ENCODE measurements at places on chromosomes 7 and 10. TPM values are rescaled to one million over a fixed set of nuclear protein-coding genes. Genes with fewer than 3 reads are reported as not detected.

DNA sequence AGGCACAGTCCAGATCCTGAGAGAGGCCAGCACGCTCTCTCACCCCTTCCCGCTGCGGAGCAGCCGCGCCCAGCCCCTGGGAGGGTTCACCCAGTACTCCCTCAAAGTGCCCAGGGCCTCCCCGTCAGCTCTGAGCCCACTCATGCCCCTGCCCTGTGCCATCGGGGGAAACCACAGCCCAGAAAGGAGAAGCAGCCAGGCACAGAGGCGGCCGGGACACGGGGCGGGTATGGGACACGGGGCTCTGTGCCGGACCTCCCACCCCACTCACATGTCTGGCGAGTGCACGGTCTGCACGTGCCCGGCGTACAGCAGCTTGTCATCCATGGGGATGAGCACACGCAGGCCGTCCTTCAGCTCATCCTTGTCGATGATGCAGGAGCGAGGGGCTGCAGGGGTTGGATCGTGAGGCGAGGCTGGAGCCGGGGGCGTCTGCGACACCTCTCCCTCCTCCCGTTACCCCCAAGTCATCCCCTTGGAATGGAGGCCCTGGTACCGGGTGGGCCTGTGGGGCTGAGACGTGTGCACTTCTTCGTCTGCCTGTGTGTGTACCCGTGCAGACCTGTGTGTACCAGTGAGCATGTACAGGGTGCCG lies 38.2 kb downstream of the SLC29A4 start:
- H3K27ac ChIP-seq: no peak overlapping the region
- DNase-seq: no peak
- no peaks in the 10 kb centered on the region for H3K36me3 ChIP-seq
- H3K4me1 ChIP-seq: no peaks in the 10 kb centered on the region
- H3K4me3 ChIP-seq: no peak overlapping the region
- H3K27me3 ChIP-seq: no peaks in the 10 kb centered on the region

DNA sequence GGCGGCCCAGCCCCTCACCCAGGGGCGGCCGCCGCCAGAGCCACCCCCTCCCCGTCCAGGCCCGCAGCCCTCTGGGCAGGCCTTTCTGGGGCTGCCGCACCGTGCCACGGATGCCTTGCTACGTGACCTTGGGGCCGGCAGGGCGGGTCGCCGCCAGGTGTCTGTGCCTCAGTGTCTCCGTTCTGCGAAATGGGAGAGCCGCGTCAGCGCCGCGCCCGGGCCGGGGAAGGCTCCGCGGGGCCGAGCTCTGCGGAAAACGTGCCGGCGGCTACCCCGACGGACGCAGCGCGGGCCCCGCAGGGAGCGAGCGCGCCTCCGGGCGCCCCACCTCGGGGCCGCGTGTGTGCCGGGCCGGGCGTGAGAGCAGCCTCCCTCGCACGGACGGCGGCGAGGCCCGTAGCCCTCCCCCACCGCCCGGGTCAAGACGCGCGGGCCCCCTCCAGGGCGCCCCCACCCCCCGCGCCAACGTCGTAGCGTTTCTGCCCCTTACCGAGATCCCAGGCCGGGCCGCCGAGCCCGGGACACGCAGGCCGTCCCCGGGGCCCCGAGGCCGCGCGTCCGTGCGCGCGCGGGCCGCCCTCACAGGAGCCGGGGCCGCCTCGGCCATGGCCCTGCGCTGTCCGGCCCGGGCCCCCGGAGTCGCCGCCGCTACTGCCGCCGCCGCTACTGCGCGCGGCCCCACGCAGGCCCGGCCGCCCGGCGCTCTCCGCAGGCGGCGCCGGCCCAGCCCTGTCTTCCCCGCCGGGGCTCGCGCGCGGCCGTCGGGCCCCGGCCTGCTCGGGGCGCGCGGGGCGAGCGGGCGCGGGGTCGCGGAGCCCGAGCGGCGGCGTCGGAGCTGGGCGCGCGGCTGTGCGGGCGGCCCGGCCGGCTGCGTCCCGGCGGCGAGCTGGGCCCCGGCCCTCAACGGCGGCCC lies 1.1 kb downstream of the ZNF777 start:
- DNase-seq: peak; percentile 47
- H3K4me1 ChIP-seq: peaks cover 10% of the 10 kb centered on the region
- no peaks in the 10 kb centered on the region for H3K27me3 ChIP-seq

The GSTO1 gene
- total RNA-seq: 216 TPM

The TBL2 gene
- 72.8 TPM for total RNA-seq

DNA sequence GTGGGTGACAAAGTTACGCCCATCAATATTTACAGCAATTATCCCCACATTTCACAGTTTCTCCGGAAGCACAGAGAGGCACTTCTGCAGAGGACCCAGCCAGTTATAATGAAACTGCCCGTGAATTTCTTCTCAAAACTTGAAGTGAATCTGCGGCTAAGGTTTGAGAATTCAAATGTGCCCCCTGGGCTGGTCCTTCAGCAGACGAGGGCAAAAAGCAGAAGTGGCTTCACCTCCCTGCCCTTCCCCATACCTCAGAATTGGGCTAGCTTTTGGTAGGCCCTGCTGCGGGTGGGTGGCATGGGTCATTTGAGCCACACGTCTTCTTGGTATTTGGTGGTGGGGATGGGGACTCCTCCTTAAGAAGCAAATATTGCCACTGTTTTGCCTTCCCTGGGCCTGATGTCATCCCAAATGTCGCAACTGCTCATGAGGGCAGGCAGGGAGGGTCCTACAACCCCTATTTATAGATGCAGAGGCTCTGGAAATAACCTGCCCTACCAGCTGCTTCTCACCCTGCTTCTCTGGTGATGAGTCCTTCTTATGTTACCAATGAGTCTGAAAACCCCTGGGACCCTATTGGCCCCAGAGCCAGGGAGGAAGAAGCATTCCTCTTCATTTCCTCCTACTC lies 16.6 kb upstream of the WDFY4 start:
- H3K36me3 ChIP-seq: no peaks in the 10 kb centered on the region
- no peak overlapping the region for H3K4me3 ChIP-seq
- H3K27ac ChIP-seq: no peak overlapping the region
- no peak for DNase-seq
- no peaks in the 10 kb centered on the region for H3K4me1 ChIP-seq
- no peaks in the 10 kb centered on the region for H3K27me3 ChIP-seq

The GBX1 gene
- not detected for total RNA-seq

DNA sequence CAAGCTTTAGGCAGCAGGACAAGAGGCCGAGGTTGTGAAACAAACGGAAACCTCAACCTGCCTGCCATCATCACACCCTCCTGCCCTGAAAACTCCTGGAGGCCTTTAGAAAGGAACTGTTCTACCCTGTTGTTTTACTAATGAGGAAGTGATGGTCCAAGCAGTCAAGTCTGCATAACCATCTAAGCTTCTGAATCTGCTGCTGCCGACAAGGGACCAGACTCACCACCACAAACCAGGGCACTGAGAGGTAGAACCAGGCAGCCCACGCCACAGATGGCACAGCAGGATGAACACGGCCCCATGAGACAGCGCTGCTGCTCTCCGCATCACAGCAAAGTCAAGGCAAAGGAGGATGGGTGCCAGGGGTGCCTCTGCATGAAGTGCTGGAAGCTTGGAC lies 209.4 kb downstream of the CELF2 start:
- H3K4me1 ChIP-seq: no peaks in the 10 kb centered on the region
- DNase-seq: no peak
- no peak overlapping the region for H3K4me3 ChIP-seq

GRCh38 chr7:43130347-43130746 lies 17.9 kb downstream of the HECW1 start:
- H3K27ac ChIP-seq: no peak overlapping the region
- H3K27me3 ChIP-seq: no peaks in the 10 kb centered on the region
- no peak for DNase-seq
- no peaks in the 10 kb centered on the region for H3K36me3 ChIP-seq

GRCh38 chr10:23342213-23342884 lies 2.2 kb downstream of the C10orf67 start:
- H3K36me3 ChIP-seq: no peaks in the 10 kb centered on the region
- no peak for DNase-seq
- no peak overlapping the region for H3K27ac ChIP-seq
- peaks cover 14% of the 10 kb centered on the region for H3K4me1 ChIP-seq
- no peak overlapping the region for H3K4me3 ChIP-seq

The SAP25 gene
- total RNA-seq: not detected

The UNCX gene
- not detected for total RNA-seq

- H3K4me1 ChIP-seq: no peaks in the 10 kb centered on the region
- H3K4me3 ChIP-seq: no peak overlapping the region
- DNase-seq: peak; percentile 79
- no peaks in the 10 kb centered on the region for H3K36me3 ChIP-seq
- no peak overlapping the region for H3K27ac ChIP-seq
Observed at GRCh38 chr10:49594594-49594993, 15.5 kb upstream of the SLC18A3 start.

All from hepatocyte (in vitro differentiated cells).